ENCODE measurements at places on chromosomes 3 and 15.

- no peak for DNase-seq
Measured at GRCh38 chr3:30775040-30775439, 119.4 kb downstream of the GADL1 start.

DNA sequence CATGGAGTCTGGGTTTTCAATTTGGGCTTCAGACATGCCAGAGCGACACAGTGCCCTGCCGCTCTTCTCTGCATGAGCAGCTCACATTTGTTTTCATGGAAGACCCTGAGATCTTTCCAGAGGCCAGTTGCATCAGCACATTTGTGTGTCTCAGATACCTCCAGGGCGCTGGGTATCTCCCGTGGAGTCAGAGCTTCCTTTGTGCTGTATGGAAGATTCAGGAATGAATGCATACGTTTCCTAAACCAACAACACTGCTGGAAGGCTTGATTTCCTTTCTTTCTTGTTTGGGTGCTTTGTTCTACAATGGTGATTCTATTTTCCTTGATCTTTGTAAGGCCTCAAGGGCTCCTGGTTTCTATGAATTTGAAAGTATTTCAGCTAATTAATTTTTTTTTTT, 106.5 kb downstream of the CACNA2D3 start:
- DNase-seq: no peak

DNA sequence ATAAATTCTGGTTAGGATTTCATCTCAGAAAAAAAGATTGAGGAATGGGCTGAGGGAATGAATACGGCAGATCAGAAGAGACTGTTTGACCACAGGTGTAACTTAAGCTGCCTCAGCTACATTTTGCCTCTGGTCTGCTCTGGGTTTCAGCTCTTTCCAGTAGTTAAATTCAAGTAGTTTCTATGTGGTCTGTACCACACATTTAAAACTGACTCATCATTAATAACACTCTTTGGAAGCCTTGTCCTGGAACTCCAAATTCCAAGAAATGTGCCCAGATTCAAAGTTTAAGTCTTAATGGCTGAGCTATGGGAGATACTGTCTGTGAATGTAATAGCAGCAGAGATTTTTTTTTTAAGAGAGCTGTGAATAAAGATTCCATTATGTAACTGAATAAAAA, 133.1 kb upstream of the IGSF10 start:
- DNase-seq: no peak

GRCh38 chr3:184377882-184378445, at the start of gene THPO:
TSS of gene THPO (minus strand) at chr3:184378207. CDS start at chr3:184376259, 1,948 bp downstream.
- DNase-seq: peak; percentile 75

DNA sequence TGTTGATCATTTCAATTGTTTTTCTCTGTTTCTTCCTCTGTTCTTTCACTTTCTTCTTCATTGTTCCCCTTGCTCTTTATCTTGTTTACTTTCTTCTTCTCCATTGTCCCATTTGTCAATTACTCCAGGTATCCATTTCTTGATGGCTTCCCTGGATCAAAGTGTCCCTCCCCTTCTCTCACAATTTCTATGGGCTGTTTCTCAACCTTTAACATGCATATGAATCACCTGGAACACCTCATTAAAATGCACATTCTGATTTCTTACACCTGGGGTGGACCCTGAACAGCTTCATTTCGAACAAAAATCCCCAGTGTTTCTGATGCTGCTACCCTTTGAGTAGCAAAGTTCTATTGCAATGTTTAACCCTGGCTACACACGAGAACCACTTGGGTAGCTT, 454.8 kb downstream of the EPHA6 start:
- DNase-seq: no peak

GRCh38 chr15:39491886-39492490, 88.9 kb upstream of the THBS1 start:
- DNase-seq: no peak

DNA sequence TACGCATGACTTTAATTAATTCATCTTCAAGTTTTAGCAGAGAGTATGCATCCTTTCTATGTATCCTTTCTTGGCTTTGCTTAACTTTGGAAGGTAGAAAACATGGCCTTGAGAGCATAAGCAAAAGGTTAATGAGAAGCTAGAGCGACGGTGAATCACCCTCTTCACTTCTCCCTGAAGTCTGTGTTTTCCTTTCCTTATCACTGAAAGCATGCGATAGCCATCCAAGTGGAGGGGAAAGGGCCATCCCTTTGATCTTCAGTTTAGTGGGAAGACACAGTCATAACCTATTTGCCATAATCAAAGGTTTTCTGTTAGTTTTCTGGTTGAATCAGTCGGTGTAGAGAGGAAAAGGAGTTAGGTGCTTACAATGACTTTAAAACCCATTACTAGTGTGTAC, 354.0 kb upstream of the ROBO2 start:
- DNase-seq: no peak
